ENCODE measurements at places on chromosomes 6 and 20.

DNA sequence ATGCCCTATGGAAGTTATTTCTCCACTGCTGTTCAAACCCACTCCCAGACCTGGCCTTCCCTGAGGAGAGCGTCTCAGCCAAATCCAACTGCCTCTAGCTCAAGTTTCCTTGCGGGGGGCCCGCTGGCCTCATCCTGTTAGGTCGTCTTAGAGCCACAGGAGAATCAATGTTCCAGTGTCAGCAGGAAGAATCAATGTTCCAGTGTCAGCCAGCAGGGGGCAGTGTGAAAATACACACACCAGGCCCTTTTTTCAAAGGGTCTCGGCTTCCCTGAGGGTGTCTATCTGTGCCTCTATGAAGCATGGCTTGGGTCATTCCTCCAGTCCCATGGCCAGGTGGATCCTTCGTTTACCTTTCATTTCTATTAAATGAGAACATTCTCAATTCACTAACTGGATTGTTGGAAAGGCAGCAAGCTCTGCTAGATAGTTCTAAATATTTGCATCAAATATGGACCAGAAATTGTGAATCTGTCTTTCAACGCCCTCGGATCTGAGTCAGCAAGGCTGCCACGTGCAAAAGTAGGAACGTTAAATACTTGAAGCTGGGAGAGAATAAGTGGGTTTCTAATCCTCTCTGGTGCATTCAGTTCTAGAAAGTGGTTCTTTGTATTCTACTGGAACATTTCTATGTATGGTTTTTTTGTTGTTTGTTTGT, 19.2 kb downstream of the PRND start:
- peak; percentile 54 for DNase-seq

DNA sequence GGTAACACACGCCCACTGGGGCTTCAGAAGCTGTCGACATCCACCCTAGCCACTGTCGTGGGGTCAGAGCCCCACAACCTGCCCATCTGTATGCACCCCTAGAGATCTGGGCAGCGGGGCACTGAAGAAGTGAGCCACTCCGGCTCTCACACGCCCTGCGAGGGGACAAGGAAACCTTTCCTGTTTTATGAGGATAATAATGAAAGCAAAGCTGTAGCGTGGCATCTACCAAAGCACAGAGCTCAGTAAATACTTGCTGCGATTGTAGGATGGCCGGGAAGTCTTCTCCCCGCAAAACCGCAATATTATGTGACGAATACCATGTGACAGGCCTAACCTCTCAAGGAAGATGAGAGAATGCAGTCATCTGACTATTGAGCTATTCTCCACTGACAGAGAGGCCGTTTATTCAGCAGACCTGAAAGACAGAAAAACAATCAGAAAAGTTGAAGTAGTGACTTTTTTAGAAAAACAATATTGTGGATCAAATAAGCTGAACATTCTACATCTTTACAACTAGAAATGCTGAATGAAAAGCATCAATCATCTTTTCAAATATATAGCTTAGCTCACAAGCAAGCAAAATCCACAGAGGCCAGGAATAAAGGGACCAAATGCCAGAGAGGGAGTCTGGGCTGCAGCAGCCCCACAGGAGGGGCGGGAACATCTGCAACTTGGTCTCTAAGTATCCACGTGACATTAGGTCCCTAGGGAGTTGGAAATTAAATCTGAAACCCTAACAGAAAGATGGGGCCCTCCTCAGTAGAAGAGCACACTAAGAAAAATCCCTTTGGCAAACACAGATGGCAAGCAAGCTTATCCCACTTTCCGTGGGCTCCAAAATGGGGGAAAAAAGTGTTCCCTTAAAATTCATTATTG, 207.8 kb downstream of the TTLL2 start:
- DNase-seq, result no peak

DNA sequence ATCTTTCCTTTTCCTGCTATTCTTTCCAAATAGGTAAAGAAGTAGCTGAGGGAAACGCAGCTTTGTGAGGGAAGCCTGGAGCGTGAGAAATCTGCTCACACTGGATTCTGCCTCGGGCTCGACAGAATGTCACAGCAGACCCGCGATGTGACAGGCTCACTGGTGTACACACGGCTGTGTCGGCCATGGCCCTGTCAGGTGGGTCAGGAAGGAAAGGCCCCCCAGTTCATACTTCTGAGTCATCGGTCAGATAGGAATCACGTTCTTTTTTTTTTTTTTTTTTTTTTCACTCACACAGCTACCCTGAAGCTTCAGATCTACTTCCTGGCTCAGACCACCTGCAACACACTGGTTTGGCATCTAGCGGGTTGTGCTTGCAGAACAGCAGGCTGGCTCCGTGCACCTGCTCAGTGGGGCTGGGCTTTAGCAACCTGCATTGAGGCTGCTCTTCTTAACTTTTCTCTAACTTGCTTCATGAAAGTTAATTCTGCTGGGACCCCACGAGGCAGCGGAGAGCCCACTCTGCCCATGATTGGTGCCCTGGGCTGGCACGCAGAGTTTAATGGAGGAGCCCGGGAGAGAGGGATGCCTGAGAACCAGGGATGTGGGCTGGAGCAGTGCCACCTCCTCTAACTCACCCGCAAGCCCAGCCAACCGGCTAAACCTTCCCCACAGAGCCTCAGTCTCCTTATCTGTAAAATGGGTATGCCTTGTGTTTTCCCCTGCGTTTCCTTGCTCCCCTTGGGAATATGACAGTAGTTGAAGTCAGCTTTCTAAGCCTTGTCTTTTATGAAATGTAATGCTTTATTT, 61.5 kb upstream of the FNDC1 start:
- DNase-seq, result no peak

DNA sequence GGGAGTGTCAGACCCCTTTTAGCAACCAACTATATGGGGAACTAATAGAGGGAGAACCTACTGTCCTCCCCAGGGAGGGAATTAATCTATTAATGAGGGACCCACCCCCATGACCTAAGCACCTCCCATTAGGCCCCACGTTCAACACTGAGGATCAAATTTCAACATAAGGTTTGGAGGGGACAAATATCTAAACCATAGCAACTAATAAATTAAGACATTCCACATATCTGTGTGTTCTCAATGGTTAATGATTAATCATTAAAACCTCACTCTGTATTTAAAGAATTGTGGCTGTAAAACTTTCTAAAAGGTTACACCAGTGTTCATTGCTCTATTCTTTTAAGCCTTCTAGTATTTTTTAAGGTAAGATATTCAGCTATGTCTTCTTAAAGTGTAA, 500.4 kb upstream of the SULF2 start:
- DNase-seq, result no peak

DNA sequence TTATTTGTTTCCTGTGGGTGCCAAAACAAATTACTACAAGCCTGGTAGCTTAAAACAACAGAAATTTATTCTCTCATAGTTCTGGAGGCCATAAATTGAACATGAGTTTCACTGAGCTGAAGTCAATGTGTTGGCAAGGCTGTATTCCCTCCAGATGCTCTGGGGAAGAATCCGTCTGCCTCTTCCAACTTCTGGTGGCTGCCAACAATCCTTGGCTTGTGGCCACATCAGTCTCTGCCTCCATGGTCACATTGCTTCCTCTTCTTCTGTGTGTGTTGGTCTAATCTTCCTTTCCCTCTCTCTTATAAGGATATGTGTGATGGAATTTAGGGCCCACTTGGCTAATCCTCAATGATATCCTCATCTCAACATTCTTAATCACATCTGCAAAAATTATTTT, 92.8 kb upstream of the EPB41L1 start:
- DNase-seq, result no peak

DNA sequence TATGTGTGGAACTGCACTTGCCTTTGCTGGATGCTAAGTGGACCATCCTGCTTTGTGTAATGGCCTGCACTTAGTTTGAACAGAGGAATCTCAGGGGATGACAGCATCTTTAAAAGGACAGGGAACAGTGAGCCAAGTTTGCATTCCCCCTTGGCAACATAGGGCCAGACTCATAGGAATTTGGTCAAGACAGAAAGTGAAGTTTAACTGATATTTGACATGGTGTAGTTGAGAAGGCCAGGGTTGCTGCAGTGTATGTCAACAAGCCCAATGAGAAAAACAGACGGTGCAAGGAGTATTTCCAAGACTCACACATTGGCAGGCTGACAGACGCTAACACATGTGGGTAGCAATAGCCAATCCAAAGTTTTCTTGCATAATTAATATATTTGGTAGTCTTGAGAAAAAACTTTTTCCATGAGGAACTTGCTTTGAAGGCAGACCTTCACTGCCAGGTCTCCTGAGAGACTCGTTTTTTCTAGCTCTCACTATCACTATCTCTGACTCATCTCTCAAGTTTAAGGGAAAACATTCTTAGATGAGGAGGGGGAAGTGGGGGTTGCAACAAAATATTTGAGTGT, 213.8 kb downstream of the IBTK start:
- DNase-seq, result no peak

DNA sequence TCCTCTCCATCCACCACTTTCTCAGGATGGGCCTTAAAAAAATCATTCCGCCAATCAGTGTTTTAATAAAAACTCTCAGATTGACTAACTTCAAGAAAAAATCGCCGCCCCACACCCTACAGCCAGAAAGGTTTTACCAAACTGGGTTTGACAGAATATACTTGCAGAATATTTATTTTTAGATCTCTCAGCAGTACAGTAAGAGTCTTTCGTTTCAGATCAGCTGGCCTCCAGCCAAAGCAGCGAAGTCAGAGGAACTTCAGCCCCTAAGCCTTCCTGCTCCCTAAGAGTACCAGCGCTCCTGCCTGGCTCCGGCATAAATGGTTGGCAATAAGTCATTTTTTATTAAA, 24.7 kb downstream of the TBC1D7 start:
- no peak for DNase-seq

DNA sequence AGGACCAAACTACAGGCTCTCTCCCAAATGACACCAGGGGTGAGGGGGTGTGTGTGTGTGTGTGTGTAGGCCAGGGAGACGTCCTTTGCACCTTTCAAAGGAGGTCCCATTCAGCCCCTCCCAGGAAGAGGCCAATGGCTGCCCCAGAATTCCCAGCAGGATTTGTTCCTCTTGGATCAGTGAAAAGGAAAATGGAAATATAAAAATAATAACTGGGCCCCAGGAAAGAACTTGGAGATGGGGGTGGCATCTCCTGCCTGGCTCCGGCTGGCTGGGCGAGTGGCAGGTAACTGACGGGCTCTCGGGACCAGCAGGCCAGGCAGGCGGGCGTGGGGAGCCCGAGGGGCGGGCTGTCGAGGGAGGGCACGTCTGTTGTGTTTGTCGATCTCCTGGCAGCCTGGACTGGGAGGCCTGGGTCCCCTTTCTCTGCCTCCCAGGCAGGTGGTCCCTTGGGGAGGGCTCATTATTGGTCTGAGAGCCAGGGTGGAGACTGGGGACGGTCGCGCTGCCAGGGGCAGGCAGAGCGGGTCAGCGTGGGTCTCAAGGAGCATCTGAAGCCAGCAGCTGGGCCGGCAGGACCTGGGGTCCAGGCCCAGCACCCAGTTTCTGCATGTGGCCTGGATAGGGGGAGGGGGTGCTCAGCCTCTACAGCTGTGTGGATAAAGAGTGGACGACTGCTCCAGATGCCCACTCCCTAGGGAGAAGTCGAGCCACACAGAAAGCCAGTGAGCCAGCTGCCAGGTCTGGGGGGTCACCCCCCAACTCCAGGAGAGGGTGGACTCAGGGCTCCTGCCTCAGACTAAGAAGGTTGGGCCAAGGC, 3.1 kb downstream of the NOL4L start:
- no peak for DNase-seq

GRCh38 chr6:135301304-135301703, 120.2 kb downstream of the MYB start:
- DNase-seq, result no peak

GRCh38 chr20:32437391-32438074, 79.4 kb downstream of the ASXL1 start:
- no peak for DNase-seq

Measured in stimulated activated CD4-positive, alpha-beta T cell treated with anti-CD3 and anti-CD28 coated beads, Interleukin-1b, Interleukin-23, amount 100 ng/mL, for 1 hour (primary cell).